WTC11 (cell line): ENCODE measurements at places on chromosomes 1 and 21. TPM values are rescaled to one million over a fixed set of nuclear protein-coding genes. Genes with fewer than 3 reads are reported as not detected.
A peak's percentile ranks its signal among the peaks of the same experiment; 100 is the strongest.

- H3K36me3 ChIP-seq, result no peaks in the 10 kb centered on the region
- no peak overlapping the region for H3K4me3 ChIP-seq
- H3K27ac ChIP-seq, result no peak overlapping the region
- H3K4me1 ChIP-seq, result peaks cover 21% of the 10 kb centered on the region
- no peaks in the 10 kb centered on the region for H3K27me3 ChIP-seq
Observed at GRCh38 chr1:8283058-8283884, 34.6 kb upstream of the SLC45A1 start.

- no peaks in the 10 kb centered on the region for H3K4me1 ChIP-seq
- H3K4me3 ChIP-seq, result no peak within 1 kb of the TSS
- H3K36me3 ChIP-seq, result peaks cover 68% of the 10 kb centered on the region
- H3K27me3 ChIP-seq, result no peaks in the 10 kb centered on the region; the same call in 1 of the 2 replicates
- no peak for DNase-seq
Observed at GRCh38 chr1:248013229-248013710, at the start of gene OR2L5. OR2L5 (plus strand) TSS chr1:248013660; CDS start chr1:248021948, 8,288 bp downstream.

Gene DUSP12
- total RNA-seq, result 24.5 to 29.4 TPM (median 27.6 TPM) in 3 replicates

DNA sequence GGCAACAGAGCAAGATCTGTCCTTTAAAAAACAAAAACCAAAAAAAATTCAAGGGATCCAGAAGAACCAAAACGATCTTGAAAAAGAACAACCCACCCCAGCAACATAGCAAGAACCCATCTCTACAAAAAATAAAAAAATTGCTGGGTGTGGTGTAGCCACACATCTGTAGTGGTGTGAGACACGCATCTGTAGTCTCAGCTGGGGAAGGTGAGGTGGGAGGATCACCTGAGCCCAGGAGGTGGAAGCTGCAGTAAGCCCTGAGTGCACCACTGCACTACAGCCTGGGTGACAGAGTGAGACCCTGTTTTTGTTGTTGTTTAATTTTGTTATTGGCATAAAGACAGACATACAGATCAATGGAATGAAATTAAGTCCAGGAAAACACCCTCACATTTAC is 22.3 kb downstream of the TRIM33 start:
- H3K4me1 ChIP-seq, result peaks cover 34% of the 10 kb centered on the region
- H3K4me3 ChIP-seq, result no peak overlapping the region
- H3K27ac ChIP-seq, result no peak overlapping the region
- DNase-seq, result no peak

DNA sequence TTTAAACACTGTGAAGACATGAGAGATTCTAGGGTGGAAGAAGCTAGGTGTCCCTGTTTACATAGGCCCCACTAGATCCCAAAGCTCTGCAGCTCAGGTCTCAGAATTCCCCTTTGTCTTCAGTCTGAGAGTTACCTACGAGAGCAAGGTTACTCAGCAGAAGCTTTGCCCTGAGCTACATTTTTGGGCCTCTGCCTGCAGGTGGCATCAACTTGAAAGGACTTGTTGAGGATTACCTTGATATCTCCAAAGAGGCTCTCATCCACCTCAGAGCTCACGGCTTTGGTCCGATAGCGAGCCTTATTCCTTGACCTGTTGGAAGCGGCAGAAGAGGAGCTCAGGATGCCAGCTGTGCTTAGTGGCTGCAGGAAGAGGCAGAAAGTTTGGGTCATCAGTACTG is 7.0 kb downstream of the CFAP45 start:
- H3K27me3 ChIP-seq, result peaks cover 2% of the 10 kb centered on the region; the same call in 1 of the 2 replicates
- H3K4me1 ChIP-seq, result peaks cover 9% of the 10 kb centered on the region
- no peak for DNase-seq

DNA sequence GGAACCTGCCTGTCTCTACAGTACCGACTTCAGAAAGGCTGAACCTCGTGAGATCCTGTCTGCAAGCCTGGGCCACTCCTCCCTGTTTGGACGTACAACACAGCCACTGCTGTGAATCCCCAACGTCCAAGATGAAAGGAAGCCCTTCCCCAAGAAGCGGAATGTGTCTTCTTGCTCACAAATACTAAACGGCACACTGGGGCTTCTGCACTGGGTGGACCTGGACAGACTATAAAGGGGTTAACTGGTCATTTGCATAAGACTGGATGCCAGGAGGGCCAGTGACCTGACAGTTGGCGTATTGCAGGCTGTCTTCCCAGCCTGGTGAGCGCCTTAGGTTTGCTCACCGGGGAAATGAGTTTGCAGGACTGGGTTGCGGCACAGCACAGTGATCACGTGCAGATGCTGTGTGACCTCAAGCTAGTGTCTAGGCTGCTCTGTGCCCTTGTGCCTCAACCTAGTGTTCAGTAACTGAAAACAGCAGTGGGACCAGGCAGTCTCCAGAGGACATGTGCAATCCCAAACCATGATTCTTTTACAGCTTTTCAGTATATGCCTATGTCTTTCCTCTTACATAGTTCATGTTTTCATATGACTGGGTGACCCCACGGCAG is 19.5 kb upstream of the AJAP1 start:
- no peaks in the 10 kb centered on the region for H3K4me1 ChIP-seq
- H3K27ac ChIP-seq, result no peak overlapping the region
- peaks cover 8% of the 10 kb centered on the region for H3K27me3 ChIP-seq
- no peak for DNase-seq

- H3K27me3 ChIP-seq, result no peaks in the 10 kb centered on the region
- peak; percentile 61 for DNase-seq
- peak overlapping the region; percentile 97 for H3K4me3 ChIP-seq
- peaks cover 48% of the 10 kb centered on the region for H3K36me3 ChIP-seq
- peak overlapping the region; percentile 13 for H3K27ac ChIP-seq
Observed at GRCh38 chr1:200409203-200409760, 554 bp downstream of the ZNF281 start.

Gene MROH9
- not detected in 3 replicates for total RNA-seq
